ENCODE measurements at places on chromosomes 4 and X. TPM values are rescaled to one million over a fixed set of nuclear protein-coding genes. Genes with fewer than 3 reads are reported as not detected.

GRCh38 chrX:129781134-129781672 is 1.5 kb downstream of the SASH3 start:
- DNase-seq, result peak; percentile 83

DNA sequence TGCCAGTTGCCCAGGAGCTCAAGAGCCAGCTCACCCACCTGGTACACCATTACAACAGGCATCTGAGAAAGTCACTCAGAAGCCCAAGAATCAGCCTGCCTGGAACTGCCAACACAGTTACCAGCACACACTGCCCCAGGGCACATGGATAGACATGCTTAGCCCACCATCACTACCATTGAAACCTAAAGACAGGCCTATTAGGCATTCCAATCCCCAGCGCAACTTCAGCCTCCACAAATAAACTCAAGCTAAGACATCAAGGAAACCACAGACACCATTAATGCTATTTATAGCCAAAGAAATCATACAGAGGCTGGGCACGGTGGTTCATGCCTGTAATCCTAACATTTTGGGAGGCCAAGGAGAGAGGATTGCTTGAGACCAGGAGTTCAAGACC is 42.3 kb downstream of the ATRX start:
- DNase-seq, result no peak

- peak; percentile 86 for DNase-seq
Measured at GRCh38 chr4:113979148-113979904, at the start of gene ARSJ. Gene ARSJ, minus strand, starts transcription at chr4:113979647. Its CDS starts 813 bp downstream, at chr4:113978834.

Gene MAGEC1
- not detected for total RNA-seq

DNA sequence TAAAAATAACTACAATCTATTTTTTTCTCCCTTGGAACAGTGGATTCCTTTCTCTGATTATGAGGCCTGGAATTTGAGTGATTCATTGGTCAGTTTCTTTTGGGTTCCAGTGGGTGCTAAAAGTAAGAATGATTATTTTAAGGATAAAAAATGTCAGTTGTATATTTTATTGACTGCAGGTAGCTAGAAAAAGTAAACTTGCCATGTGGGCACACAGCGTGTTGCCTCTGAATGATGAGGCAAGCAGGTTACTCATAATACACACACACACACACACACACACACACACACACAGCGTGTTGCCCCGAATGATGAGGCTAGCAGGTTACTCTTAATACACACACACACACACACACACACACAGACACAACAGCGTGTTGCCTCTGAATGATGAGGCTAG is 13.8 kb downstream of the GALNT7 start:
- DNase-seq, result no peak

Gene PPBP
- 1.3 TPM for total RNA-seq

- DNase-seq, result no peak
Measured at GRCh38 chrX:20857746-20858145, 516.5 kb upstream of the CNKSR2 start.
